ENCODE measurements at places on chromosomes 11 and 22. TPM values are rescaled to one million over a fixed set of nuclear protein-coding genes. Genes with fewer than 3 reads are reported as not detected.

DNA sequence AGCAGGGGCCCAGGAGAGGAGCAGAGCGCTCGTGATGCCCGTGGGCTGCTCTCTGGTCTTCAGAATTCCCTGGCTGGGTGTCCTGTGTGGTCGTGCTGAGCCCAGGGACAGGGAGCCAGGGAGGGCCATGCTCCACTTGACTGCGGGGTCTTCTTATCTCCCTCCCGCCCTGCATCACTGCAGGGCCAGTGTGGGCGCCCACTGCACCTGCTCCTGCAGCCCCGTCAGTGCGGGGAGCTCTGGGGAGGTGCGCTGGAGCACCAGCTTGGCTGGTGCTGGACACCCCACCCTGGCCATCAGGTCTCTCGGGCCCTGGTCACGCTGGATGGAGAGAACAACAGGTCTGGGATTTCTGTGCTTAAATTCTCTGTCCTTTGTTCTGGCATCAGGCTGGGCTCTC lies 31.8 kb downstream of the B3GAT1 start:
- no peak for DNase-seq

GRCh38 chr11:115081972-115082371 lies 403.6 kb downstream of the NXPE2 start:
- DNase-seq, result no peak

GRCh38 chr11:128483211-128483788 lies 104.1 kb downstream of the ETS1 start:
- DNase-seq, result no peak

CWC15 gene
- 65.1 TPM for total RNA-seq

HPX gene
- 1.5 TPM for total RNA-seq

HEPHL1 gene
- not detected for total RNA-seq

MISFA gene
- total RNA-seq, result 7.8 TPM

All from heart left ventricle (tissue), 16 donors.